ENCODE measurements at places on chromosomes 11 and 22.

DNA sequence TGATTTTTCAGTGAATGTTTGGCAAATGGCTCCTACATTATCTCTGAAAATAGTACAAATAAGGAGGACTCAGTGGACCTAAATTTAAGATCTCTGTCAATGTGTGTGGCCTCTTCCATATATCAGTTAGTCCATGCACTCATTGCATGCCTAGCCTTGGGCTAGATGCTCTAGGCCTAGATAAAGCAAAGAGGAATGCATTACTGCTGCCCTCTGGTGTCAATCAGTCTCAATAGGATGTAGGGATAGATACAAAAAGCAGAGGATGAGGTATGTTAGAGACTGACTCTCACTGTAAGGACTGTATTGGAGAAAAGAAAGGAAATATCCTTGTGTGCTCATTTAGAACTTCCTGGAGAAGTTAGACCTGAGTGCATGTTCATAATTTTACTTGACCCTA, 42.0 kb downstream of the MS4A2 start:
- DNase-seq: no peak

DNA sequence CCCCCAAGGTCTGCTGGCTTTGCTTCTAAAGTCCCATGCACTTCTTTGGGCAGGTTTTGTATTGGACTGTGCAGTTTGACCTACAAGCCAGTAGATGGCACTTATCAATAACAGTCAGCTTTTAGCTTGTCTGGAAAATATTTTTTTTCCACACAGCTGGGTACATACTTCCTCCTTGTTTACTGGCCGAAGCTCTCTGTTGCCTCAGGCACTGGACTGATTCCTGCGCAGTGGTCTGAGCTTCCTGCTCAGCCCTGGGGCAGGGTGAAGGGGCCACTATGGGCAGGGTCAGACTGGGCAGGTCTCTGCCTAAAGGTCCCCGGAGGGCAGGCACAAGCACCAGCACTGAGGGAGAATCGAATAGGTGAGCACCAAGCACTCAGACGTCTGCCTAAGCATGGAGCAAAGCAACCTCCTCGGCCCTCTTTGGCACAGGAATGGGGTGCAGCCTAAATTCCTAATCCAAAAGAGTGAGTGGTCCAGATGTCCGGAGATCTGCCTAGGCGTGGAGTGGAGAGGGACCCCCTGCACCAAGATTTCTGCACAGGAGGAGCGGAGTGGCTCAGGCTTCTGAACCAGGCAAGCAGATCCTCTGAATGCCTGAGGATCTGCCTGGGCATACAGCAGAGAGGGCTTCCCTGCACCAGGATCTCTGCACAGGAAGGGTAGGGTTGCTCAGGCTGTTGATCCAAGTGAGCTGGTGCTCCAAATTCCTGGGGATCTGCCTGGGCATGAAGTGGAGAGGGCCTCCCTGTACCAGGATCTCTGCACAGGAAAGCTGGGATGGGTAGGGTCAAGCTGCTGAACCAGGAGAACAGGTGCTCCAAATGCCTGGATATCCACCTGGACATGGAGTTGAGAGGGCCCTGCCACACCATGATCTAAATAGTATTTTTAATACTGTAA, 105.9 kb upstream of the C11orf58 start:
- DNase-seq: no peak

DNA sequence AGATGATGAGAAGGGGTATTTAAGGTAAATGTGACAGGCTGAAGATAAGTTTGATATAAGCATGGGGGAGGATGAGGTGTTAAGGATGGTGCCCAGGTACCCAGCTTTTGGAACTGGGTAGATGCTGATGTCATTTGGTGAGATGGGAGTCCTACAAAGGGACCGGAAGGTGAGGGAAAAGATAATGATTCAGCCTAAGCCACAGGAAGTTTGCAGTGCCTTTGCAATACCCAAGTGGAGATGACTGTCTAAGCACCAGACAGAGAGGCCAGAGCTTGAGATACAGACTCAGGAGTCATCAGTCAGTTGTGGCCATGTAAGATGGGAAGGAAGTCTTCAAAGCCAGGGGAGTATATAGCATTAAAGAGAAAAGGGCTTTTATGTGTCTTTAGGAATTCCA, 30.0 kb upstream of the SMCO4 start:
- no peak for DNase-seq

DNA sequence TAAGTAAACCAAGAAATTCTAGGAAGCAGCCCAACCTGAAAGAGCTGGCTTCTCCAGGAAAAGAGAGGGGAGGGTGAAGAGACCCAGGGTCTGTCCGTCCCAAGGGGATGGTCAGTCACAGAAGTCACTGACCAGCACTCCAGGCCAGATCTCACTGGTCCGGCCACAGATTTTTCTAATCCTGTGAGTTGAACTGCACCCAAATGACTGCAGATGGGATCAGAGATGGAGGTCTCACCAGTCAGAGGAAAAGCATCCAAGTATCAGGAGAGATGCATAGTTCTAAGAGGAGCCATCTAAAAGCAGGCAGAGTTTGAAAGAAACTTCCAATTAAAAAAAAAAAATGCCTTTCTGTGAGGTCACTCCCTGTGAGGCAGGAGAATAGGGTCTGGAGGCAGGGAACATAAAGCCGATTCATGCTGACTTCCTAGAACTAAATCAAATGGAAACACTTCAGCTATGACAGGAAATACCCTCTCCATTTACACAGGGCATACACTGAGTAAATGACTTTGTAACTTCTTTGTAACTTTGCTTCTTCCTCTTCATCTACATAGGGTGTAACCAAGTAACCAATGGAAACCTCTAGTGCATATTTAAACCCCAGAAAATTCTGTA, 144.5 kb downstream of the CCDC34 start:
- no peak for DNase-seq

DNA sequence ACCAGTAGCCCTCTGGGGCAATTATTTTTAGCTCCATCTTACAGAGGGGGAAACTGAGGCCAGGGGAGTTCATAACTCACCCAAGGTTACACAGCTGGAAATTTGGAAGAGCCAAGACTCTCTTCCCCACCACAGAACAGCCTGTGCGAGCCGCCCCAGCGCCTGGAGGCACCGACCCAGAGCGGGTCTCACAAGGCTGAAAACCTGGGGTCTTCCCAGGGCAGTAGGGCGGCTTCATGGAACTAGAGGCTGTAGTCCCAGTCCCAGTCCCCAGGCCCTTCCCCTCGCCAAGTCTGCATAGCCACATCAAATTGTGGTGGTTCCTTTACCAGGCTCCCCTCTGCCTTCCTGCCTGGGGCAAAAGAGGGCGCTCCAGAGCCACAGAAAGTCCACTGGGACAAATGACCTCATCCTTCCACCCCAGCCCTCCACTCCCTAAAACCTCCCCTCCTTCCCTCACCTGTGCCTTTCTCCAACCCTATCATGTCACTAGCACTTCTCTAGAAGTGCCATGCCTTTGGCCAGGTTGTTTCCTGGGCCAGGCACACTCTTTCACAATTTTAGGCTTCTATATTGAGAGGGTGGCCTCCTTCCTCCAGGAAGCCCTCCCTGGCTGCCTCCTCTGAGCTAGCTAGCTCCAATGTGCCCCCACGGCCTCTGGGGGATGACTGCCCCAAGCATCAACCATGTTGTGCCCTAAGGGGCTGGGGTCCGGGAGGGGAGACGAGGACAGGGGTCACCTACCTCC, 15.2 kb upstream of the CDC42EP1 start:
- no peak for DNase-seq

GRCh38 chr11:117752071-117752470, 44.9 kb downstream of the DSCAML1 start:
- DNase-seq: no peak

DNA sequence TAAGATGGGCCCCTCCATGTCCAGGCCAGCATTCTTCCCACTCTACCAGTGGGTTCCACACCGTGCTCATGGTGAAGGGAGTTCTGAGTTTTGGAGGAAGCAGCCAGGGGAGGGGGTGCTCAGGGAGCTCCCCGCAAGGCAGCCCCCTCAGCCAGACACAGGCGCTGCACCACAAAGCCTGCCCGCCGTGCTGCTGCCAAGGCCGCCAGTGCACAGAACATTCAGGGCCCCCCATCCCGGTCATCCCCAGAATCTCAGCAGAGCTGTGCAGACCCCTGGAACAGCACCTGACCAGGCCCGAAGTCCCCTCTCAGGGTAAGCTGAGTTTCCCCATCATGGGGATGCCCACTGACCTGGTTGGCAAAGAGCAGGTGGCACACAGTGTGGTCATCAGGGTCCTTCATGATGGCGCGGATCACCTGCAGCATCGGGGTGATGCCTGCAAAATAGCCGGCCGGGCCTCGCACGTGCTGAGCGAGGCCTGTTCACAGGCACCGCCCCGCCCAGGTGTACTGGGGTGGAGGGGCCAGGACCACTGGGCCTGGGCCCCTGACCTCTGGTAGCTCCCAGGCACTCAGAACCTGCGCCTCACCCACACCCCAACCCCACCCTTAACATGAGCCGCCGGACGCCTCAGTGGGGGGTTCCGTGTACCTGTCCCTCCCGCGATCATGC, 12.4 kb upstream of the POLDIP3 start:
- no peak for DNase-seq
